ENCODE measurements at places on chromosomes 5 and 9. TPM values are rescaled to one million over a fixed set of nuclear protein-coding genes. Genes with fewer than 3 reads are reported as not detected.

- peak; percentile 32 for DNase-seq
These were observed 992.1 kb downstream of the MAT2B start for GRCh38 chr5:164497311-164498064.

- DNase-seq: no peak
These were observed 2.1 kb downstream of the TNFAIP8 start for GRCh38 chr5:119357808-119358529.

PCDHGB7 gene
- polyA plus RNA-seq: 16.6 TPM

OMD gene
- polyA plus RNA-seq: 1.8 TPM

DNA sequence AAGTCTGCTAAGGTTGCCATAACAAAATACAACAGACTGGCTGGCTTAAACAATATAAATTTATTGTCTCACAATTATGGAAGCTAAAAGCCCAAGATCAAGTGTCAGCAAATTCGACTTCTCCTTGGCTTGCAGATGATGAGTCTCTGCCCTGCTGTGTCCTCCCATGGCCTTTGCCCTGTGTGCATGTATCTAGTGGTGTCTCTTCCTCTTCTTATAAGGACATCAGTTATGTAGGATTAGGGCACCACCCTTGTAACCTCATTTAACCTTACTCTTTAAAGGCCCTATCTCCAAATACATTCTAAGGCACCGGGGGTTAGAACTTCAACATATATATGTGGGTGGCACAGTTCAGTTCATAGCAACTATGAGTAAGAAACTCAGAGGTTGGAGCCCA, 157.9 kb upstream of the RASA1 start:
- DNase-seq: no peak

DNA sequence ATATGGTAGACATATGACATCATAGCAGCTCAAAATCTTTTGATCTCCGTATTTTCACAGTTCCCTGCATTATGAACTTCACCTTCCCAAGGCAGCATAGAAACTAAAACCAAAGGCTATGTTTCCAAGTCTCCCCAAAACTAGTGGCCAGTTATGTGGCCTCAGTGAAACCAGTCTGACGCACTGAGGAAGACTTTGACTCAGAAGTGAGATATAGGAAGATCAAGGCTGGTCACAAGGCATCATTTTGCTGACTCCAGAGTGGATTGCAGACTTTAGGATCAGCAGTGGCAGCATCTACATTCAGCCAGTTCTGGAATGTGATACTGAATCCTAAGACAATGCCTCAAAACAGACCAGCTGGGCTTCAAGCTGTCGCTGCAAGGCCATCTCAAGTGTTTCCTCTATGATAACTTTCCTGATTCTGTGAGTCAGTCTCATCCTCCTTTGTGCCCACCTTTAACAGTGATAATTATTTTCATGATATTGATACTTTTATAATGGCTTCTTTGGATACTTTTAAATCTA, 34.4 kb upstream of the ELL2 start:
- DNase-seq: no peak

- DNase-seq: no peak
These were observed 93.1 kb downstream of the NXNL2 start for GRCh38 chr9:88628114-88628513.

- no peak for DNase-seq
These were observed 373.8 kb downstream of the NDUFS4 start for GRCh38 chr5:53934151-53934820.

DNA sequence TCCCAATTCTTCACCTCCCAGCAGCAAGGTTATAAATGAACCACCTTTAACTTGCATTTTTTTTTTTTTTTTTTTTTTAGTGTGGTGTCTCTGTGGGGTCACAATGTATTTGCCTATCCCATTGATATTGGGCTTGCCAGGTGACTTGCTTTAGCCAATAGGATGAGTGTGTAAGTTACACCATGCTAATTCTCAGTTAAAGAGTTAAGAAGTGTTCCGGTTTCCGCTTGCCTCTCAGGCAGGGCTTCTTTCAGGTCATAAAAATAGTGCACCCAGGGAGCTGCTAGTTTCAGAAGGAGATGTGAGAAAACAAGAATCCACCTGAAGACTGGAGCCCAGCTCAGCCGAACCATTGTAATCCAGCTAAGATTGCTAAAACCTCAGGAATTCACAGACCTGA, 84.2 kb upstream of the PTPRD start:
- DNase-seq: no peak

GRCh38 chr5:151096001-151096373, 15.2 kb upstream of the TNIP1 start:
- no peak for DNase-seq

- no peak for DNase-seq
These were observed 116.7 kb downstream of the WDR70 start for GRCh38 chr5:37495668-37496347.

IL4 gene
- polyA plus RNA-seq: 0.38 TPM

GRCh38 chr9:134961331-134962064, 43.8 kb upstream of the FCN1 start:
- no peak for DNase-seq

DNA sequence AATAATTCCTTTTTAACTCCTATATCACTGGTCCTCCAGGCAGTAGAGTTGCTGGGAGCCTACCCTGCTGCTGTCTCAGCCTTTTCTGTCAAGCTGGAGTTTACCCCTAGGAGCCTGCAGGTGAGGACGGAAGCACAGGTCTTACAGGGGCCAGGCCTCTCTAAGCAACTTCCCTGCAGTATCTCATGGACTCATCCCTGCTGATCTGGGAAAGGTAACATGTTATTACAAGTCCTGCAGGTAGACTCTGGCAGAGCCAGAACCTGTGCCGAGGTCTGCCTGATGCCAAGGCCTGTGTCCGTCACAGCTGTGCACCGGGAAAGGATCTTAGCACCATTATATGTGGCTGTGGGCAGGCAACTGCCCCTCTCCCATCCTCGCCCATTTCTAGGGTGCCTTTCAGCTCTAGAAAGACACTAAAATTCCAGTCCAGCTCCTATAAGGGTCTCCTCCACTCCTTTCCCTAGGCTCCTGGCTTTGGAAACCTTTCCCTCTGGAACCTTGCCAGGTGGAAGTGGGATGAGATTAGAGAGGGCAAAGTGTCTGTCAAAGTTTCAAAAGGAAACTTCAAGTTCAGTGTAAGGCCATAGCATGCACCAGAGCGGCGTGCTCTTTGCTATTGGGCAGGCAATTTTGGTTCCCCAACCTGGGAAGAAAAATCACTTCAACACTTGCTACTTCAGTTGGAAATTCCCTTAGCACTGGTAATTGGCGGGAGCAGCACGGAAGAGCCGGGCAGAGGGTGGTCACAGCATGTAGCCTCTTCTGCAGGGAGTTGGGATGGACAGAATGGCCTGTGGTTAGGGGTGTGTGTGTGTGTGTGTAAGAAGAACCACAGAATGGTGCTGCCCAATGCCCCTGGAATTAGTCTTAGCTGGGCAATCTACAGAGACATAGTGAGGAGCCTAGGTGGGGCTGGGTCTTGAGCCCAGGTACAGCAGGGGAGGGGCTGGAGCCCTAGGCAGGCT, 17.5 kb downstream of the TMEM171 start:
- no peak for DNase-seq

GRCh38 chr9:88926781-88927505, 64.3 kb upstream of the S1PR3 start:
- no peak for DNase-seq

DNA sequence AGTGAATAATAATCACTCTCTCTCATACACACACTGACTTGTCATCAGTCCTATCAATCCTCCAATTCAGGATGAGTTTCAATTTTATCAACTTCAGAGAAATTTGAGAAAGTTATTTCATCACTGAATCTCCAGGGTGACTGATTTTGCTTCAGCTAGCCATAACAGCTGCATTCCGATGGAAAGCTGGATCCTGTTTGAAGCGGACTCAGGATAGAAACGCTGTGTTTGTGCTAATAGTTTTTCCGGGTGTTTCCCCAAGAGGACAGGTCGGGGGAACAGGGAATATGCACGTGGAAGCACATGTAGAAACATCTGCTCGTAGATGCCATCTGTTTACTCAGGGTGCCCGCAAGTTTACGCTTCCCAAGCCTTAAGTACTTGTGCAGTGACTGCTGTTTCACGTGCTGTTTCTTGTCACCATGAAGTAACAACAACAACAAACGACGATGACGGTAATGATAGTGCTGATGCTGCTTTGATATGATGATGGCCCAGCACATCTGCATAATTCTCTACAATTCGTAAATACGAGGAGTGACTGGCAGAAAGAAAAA, 263.7 kb upstream of the DAPK1 start:
- no peak for DNase-seq

DNA sequence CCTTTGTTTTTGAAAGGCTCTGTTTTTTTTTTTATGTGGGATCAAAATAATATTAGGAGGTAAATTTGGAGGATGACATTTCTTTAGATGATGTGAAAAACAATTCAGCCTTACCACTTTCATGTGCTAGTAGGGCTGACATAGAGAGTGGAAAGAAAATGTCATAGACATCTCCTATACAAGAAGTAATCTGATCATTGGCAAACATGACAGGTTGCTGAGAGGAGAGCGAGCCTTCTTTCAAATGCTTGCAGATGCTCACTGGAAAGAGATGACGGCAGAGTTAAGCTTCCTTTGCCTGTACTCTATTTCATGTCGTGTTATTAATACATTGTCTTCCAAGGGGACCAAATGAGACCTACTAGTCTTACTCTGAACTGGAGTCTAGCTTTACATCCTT, 160.1 kb upstream of the DAP start:
- no peak for DNase-seq

DNAJB5 gene
- 12.1 TPM for polyA plus RNA-seq

NR6A1 gene
- 1.5 TPM for polyA plus RNA-seq

GRCh38 chr5:11497651-11498050, 406.6 kb downstream of the CTNND2 start:
- DNase-seq: no peak
